ENCODE measurements at places on chromosomes 3 and 15. TPM values are rescaled to one million over a fixed set of nuclear protein-coding genes. Genes with fewer than 3 reads are reported as not detected.

- no peaks in the 10 kb centered on the region for H3K27me3 ChIP-seq
- H3K36me3 ChIP-seq, result no peaks in the 10 kb centered on the region
- H3K4me1 ChIP-seq, result no peaks in the 10 kb centered on the region
- H3K4me3 ChIP-seq, result no peak overlapping the region
Measured at GRCh38 chr3:166669781-166670180, 710.3 kb downstream of the ZBBX start.

DNA sequence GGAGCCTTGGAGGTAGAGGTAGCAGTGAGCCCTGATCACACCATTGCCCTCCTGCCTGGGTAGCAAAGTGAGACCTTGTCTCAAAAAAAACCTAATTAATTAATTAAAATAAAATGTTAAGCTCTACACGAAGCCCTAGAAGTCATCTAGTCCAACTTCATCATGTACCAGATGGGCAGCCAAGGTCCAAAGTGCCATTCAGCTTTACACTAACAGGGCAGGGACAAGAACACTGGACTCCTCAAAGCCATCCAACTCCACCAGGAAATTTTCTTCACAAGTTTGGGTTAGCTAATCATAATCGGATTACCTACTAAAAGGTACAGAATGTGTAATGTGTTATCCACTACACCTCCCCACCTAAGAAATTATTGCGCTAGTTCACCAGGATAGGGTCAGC lies 48.8 kb downstream of the WWTR1 start:
- H3K36me3 ChIP-seq, result no peaks in the 10 kb centered on the region
- no peaks in the 10 kb centered on the region for H3K27me3 ChIP-seq
- peaks cover 57% of the 10 kb centered on the region for H3K4me1 ChIP-seq
- no peak overlapping the region for H3K4me3 ChIP-seq

DNA sequence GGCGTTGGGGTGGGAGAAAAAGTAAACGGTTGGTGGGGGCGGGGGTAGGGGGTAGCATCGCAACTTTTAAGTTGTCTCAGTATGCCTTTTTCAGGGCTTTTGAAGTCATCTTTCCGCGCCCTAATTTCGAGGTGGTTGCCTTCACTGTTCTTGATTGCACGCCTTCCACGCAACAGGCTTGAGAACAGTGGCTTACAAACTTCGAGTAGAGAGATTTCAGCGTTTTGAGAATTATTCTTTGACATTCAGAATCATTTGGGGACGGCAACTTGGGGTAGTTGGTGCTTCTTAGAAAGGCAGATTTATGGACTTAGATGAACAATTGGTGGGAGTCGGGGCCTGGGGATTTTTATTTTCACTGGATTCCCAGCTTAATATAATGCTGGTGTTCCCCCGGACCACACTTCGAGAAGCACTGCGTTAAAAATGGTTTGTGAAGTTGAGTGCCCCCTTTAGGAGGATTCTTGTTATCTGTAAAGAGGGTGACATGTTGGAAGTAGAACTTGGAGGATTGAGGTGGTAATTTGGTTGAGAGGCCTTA lies 880 bp downstream of the PPP4R2 start:
- H3K4me3 ChIP-seq, result peak overlapping the region; percentile 92
- no peaks in the 10 kb centered on the region for H3K36me3 ChIP-seq
- H3K27me3 ChIP-seq, result no peaks in the 10 kb centered on the region
- peak overlapping the region; percentile 99 for H3K27ac ChIP-seq

DNA sequence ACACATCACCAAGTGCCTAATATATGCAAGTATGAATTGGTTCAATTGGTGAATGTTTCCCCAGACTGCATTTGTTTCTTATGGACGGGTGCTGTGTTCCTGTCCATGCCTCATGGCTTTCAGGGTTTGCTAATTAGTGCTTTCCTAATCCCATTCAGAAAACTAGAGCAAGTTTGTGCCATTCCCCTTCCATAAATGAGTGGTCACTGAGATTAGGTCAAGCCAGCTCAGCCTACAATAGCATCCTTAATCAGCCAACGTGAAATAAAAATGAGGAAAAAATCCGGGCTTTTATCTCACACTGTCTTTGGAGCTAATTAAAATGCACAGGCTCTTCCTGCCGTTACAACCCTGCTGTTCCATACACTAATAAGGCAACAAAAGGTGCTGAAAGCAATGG lies 788.8 kb downstream of the ROBO1 start:
- no peak overlapping the region for H3K27ac ChIP-seq
- no peaks in the 10 kb centered on the region for H3K36me3 ChIP-seq
- no peaks in the 10 kb centered on the region for H3K27me3 ChIP-seq
- H3K4me1 ChIP-seq, result no peaks in the 10 kb centered on the region
- H3K4me3 ChIP-seq, result no peak overlapping the region

DNA sequence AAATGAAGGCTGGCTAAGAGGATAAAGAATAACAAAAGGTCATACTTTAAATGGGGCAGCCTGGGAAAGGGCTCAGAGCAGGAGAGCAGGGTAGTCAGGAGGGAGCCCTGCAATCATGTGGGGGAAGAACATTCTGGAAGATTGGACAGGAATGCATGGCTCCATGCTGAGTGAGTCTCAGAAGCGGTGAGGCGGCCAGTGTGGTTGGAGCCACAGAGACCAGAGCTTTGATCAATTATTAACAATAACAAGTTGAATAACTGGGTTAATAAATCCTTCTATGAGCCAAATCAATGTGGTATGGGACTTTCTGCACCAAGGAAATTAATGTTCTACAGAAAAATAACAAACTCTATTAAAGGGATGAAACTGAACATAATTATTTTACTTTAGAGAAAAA lies 57.9 kb upstream of the DCUN1D1 start:
- H3K4me3 ChIP-seq, result no peak overlapping the region
- H3K4me1 ChIP-seq, result no peaks in the 10 kb centered on the region
- DNase-seq, result no peak

DNA sequence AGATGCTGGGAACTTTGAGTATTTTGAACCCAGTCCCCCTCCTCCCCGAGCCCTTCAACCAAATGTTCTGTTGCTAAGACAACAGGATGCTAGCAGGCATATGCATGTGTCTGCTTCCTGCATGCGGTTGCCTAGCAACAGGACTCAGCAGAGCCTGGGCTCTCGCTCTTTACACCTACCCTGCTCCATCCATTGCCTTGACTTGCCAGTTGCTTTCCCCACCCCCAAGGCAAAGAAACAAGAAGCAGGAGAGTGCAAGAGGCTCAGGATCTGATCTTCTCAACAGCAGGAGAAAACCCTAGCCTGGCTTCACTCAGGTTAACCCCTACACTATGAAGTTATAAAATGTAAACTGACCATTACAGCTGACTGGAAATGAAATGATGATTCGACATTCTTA lies 393.0 kb downstream of the IGSF11 start:
- H3K4me1 ChIP-seq, result no peaks in the 10 kb centered on the region
- H3K27ac ChIP-seq, result no peak overlapping the region
- H3K27me3 ChIP-seq, result no peaks in the 10 kb centered on the region

GRCh38 chr15:70084461-70084860 lies 13.3 kb downstream of the TLE3 start:
- H3K27ac ChIP-seq, result no peak overlapping the region
- no peaks in the 10 kb centered on the region for H3K27me3 ChIP-seq
- H3K4me3 ChIP-seq, result no peak overlapping the region
- peaks cover 4% of the 10 kb centered on the region for H3K4me1 ChIP-seq

The SEMA5B gene
- 2.2 TPM for total RNA-seq

The STAB1 gene
- 41.0 TPM for total RNA-seq

The CCR1 gene
- total RNA-seq, result 2.4 TPM
